NCI-H1436 treated with DMSO at 0.1 percent for 48 hours (cell line): ENCODE measurements at places on chromosomes 1 and 21.

DNA sequence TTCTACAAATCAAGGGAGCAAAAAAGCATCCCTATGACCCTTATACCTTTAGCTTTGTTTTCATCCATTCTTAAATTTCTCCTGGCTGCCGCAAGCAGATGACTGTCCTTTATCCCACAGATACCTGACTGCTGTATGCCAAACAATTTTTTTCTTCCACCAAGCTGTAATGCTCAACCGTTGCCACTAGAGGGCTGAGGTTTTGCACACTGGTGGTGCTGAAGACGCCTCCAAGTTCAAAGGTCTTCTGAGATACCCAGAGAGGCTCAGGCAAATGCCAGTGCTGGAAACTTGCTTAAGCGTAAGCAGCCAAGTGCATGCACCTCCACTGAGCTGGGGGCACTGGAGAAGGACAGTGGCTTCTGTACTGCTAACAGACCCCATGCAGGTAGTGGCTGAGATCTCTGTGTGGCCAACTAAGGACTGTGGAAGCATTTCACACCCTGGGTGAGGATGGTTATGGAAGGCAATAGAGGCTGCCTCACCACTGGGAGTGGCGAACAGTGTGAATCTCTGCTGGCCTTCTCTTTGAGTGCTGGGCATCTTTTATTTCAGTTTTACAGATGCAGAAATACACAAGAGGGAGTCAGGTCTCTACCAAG, 28.5 kb downstream of the CNIH3 start:
- DNase-seq, result no peak

DNA sequence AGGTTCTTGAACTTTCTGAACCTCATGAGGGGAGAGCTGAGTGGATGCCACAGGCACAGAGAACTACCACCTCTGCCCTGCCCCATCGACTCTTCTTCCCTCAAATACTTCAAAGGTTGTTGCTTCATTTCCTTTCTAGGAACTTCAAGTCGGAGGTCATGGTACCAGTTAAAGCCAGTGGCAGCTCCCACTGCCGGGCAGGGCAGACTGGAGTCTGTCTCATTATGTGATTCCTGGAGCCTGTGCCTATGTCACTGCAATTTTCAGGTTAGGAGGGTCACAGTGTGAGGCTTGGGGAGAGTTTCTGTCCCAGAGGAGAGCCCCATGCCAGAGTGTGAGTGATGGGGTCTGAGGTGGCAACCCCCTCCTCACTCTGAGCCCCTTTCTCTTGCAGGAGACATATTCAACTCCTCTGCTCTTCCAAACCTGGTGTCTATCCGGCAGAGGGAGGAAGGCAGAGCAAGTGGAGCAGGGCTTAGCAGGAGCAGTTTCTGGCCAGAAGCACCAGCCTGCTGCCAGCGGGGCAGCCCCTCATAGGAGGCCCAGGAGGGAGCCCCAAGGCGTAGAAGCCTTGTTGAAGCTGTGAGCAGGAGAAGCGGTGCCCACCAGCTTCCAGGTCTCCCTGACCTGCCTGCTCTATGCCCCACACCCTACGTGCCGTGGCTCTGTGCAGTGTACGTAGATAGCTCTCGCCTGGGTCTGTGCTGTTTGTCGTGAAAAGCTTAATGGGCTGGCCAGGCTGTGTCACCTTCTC, 29.3 kb downstream of the CAMK1G start:
- DNase-seq, result no peak

- DNase-seq, result no peak
Observed at GRCh38 chr1:114696810-114697209, 1.5 kb upstream of the AMPD1 start.

DNA sequence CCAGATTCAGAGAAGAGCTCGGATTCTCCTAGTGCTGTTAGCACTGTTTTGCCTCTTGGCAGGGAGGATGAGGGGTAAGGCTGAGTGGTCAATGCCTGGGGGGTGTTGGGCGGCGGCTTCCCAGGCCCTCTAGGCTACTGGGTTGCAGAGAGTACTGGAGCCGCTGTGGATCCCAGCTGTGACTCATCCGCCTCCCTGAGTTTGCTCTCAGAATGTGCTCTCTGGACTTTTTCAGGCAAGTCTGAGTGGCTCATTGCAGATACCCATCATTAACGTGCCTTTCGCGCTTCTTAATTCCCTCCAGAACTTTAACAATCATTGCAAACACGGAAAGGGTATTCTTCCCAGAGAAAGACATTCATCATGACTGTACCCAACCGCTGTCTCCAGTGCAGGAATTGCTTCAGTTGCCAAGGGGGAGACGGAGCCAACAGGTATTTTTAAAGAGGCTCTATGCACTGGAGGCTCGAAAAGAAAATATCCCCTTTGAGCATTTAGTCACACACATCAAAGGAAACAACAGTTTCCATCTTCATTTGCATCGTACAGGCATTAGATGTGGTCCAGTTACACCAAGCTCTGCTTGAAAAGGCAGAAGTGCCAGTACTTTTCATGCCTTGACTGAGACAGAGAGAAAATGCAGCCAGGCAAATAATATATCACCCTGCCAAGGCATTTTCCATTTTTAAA, 14.4 kb upstream of the CAMTA1 start:
- no peak for DNase-seq

GRCh38 chr1:192986110-192986747, 72.9 kb downstream of the UCHL5 start:
- no peak for DNase-seq

DNA sequence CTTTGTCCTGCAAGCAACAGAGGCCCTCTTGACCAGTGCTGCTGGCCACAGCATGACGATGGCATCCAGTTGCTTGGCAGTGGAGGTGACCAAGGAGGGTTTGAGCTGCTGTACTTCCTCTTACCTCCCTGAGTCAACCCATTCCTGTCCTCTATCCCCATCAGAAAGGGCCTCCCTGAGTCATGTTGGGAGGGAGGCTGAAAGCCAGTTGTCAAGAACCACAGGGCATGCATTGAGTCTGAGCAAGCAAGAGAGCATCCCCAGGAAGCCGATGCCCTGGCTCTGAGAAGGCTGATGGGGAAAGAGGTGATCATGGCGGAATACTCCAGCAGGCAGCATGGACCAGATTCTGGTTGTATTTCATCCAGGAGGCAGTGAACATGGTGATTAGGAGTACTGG, 69.6 kb downstream of the LACTBL1 start:
- DNase-seq, result no peak

DNA sequence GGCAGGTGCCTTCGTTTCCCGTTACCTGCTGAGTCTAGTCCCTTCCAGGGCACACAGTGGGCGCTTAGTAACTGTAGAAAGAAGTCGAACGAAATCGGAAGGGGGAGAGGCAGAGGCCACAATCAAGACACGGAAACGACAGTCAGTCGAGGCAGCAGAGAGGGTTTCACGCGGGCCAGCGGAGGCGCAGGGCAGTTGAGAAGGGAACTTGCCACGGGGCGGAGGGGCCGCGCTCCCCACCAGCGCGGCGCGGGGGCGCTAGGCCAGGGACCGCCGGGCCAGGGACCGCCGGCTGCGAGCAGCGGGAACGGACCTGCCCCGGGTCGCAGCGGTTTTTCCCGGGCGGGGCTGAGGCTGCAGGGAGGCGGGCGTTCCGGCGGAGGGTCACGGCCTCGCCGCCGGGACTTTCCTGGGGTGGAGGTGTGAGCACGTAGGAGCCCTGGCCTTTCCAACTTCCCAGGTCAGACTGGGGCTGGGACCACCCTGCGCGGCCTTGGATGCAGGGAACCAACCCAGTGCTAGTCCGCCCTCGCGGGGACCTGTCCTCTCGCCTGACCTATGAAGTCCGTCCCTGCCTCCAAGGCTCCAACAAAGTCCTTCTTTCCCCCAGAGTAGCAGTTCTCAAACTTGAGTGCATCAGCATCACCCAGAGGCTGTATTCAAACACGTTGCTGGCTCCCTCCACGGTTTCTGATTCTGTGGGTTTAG, 150.1 kb upstream of the FGGY start:
- DNase-seq, result no peak

DNA sequence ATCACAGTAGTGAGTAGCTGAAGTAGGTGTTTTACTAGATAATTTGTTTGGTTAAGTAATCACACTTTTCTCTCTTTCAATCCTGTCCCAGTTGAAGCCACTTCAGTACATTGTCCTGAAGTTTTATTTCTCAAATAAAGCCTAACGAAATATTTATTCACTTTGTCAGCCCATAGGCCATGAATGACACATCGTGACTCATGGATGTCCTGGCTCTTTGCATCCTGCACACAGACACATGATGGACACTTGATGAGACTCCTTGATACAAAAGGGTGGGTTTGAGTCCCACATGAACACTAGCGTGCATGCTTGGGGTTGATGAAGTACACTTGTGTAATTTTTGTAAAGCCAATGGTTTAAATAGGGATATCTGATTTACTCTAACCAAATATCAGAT, 22.7 kb upstream of the LAMC2 start:
- DNase-seq, result no peak

- no peak for DNase-seq
Observed at GRCh38 chr1:59682396-59683080, 132.2 kb upstream of the HOOK1 start.

DNA sequence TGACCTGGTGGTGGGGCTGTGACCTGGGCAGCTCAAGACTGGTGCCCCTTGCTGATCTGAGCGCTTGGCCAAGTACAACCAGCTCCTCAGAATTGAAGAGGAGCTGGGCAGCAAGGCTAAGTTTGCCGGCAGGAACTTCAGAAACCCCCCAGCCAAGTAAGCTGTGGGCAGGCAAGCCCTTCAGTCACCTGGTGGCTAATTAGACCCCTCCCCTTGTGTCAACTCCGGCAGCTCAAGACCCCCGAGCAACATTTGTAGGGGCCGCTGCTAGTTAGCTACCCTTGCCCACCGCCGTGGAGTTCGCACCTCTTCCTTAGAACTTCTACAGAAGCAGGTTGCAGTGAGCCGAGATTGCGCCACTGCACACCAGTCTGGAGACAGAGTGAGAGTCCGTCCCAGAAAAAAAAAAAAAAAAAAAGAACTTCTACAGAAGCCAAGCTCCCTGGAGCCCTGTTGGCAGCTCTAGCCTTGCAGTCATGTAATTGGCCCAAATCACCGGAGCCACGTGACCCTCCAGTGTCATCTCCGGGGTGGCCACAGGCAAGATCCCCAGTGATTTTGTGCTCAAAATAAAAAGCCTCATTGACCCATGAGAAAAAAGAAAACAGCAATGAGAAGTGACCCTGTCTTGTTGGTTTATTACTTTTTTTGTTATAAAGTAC, 39.3 kb upstream of the LGALS8 start:
- DNase-seq, result no peak

GRCh38 chr1:37306461-37306860, 167.9 kb upstream of the ZC3H12A start:
- no peak for DNase-seq

DNA sequence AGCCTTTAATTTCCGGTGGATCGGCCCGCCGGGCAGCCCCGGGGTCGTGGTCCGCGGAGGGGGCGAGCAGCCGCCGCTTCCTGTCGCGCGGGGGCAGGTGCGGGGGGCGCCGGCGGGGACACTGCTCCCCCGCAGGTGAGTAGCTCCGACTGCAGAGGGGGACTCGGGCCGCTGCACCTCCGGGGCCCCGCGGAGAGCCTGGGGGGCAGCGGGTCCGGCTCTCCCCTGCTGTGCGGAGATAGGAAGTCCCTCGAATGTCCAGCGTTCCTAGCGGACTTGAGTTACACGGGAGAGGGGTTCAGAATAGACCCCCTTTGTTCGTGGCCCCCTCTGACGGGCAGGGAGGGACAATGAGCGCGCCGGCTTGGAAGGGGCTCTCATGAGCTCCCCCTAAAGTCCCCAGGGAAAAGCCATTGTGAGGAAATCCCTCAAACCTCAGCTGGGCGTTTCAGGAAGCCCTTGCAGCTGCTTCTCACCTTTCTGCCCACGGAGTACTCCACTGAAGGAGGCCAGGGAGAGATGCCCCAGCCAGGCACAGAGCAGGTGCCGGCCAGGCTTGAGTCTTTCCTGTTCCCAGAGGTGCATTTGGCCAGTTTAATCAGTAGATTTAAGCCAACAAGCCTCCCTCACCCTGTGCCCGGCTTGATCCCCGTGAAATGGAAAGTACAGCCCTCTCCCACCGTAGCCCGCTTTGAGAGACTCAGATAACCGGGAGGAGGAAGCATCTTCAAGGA, 925 bp downstream of the PDE9A start:
- DNase-seq, result no peak

GRCh38 chr1:161439280-161440232, 65.7 kb upstream of the FCGR2A start:
- no peak for DNase-seq

GRCh38 chr1:18775341-18775740, 84.1 kb downstream of the TAS1R2 start:
- DNase-seq, result no peak

DNA sequence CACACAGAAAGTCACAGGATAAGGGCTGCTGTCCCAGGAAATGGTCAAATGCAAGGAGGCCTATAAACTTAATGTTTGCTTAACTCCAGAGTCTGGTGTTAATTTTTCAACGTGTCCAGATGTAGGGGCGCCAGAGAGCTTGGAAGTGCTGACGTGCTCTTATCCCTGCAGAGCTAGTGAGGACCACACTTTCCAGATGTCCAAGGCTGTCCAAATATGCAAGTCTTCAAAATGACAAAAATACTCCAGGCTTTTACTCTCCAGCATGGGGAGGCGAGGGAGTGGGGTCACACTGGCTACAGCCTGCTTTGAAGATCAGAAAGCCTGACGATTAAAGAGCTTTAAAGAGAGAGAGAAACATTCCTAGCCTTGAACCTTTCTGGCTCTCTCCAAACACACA, 57.6 kb downstream of the ABCA4 start:
- DNase-seq, result no peak

- DNase-seq, result no peak
Observed at GRCh38 chr1:27409669-27410068, 17.2 kb downstream of the GPR3 start.

- DNase-seq, result no peak
Observed at GRCh38 chr1:205595435-205595834, 36.4 kb downstream of the ELK4 start.

DNA sequence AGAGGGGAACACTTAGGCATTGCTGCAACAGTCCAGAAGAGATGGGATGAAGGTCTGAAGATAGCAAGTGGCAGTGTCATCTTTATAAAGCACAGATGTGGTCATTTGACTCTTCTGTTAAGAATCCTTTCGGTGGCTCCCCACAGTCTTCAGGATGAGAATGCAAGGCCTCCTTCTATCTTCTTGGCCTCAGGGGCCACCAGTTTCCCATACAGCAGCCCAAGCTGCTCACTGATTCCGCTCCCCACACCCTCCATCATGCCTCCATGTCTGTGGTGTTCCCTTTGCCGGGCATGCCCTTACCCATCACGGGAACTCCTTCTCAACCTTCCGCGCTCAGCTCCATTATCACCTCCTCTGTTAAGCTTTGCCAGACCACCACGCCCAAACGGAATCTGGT, 16.1 kb upstream of the MFSD2A start:
- no peak for DNase-seq

DNA sequence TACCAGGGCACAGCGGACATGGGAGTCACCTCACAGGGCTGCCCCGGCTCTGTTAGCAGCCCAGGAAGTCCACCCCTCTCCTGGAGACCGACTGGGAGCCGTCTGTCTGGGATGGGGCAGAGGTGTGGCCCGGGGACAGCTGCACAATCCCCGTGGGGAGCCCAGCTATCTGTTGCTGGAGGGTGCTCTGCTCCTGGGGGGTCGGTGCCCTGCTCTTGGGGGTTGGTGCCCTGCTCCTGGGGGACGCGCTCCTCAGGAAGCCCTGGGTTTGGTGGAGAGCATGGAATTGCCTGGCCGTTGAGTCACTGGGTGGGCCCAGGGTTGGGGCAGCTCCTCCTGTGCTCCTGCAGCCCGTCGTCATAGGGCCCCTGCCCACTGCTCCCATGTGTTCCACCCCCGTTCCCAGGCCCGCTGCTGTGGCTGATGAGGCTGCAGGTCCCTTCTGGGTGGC, 39.3 kb downstream of the AGPAT3 start:
- no peak for DNase-seq
